Mesothelial cell of epicardium (in vitro differentiated cells): ENCODE measurements at places on chromosomes 5 and 9.

DNA sequence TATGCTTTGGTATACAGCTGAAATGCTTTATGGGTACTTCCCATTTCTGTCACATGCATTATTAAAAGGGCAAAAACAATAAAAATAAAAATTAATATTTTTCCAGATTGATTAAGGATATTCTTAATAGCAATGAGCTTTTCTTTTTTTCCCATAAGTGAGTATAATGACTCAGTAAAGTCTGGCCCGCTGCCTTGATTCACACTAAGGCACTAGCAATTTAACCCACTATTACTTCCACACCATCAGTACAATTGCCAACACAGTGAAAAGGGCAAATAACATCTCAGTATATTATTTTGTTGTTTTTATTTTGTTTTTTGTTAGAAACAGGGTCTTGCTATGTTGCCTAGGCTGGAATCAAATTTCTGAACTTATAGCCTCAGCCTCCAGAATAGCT, 150.1 kb downstream of the RNF180 start:
- no peaks in the 10 kb centered on the region for H3K4me1 ChIP-seq
- H3K4me3 ChIP-seq: no peak overlapping the region
- no peaks in the 10 kb centered on the region for H3K36me3 ChIP-seq

- no peak overlapping the region for H3K27ac ChIP-seq
- DNase-seq: no peak
- peaks cover 6% of the 10 kb centered on the region for H3K36me3 ChIP-seq
- no peak overlapping the region for H3K4me3 ChIP-seq
- H3K27me3 ChIP-seq: no peaks in the 10 kb centered on the region
Measured at GRCh38 chr9:21479152-21479702, 2.9 kb downstream of the IFNE start.

- H3K27ac ChIP-seq: no peak overlapping the region
- H3K4me3 ChIP-seq: no peak overlapping the region
- H3K27me3 ChIP-seq: no peaks in the 10 kb centered on the region
- peaks cover 33% of the 10 kb centered on the region for H3K4me1 ChIP-seq
Measured at GRCh38 chr9:16683326-16683725, 187.1 kb downstream of the BNC2 start.

GRCh38 chr5:96338091-96338490, 95.0 kb downstream of the PCSK1 start:
- DNase-seq: no peak
- H3K36me3 ChIP-seq: no peaks in the 10 kb centered on the region
- no peaks in the 10 kb centered on the region for H3K27me3 ChIP-seq
- H3K4me3 ChIP-seq: no peak overlapping the region
- no peak overlapping the region for H3K27ac ChIP-seq

- no peak for DNase-seq
- H3K27ac ChIP-seq: no peak overlapping the region
- H3K27me3 ChIP-seq: no peaks in the 10 kb centered on the region
- H3K4me1 ChIP-seq: peaks cover 22% of the 10 kb centered on the region
- no peaks in the 10 kb centered on the region for H3K36me3 ChIP-seq
Measured at GRCh38 chr5:142979636-142980035, 209.5 kb downstream of the ARHGAP26 start.

GRCh38 chr9:13932528-13933267, 381.2 kb downstream of the NFIB start:
- H3K36me3 ChIP-seq: no peaks in the 10 kb centered on the region
- peaks cover 13% of the 10 kb centered on the region for H3K4me1 ChIP-seq

DNA sequence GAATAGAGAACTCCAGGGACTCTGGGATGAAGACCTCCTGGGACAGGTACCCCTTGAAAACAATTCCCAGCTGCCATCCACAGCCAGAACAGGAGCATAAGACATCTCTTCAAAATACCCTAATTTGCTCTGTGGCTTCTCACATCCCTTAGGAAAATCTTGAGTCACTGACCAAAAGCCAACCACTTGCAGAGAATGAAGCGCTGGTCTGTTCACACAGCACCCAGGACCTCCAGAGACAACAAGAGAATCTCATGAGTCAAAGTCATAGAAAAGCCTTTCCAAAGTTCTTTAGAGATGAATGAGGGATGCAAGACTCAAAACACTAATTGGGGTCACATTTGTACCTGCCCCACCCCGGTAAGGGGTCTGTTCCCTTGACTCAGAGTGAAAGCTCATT, 210.6 kb downstream of the SEMA5A start:
- no peak overlapping the region for H3K4me3 ChIP-seq
- no peaks in the 10 kb centered on the region for H3K36me3 ChIP-seq
- H3K4me1 ChIP-seq: peaks cover 10% of the 10 kb centered on the region
- no peak overlapping the region for H3K27ac ChIP-seq
- DNase-seq: no peak
- H3K27me3 ChIP-seq: no peaks in the 10 kb centered on the region

GRCh38 chr9:77438653-77439052, 209.5 kb downstream of the GNA14 start:
- H3K36me3 ChIP-seq: no peaks in the 10 kb centered on the region
- H3K27ac ChIP-seq: no peak overlapping the region
- H3K4me3 ChIP-seq: no peak overlapping the region
- H3K27me3 ChIP-seq: peaks cover 3% of the 10 kb centered on the region
- no peak for DNase-seq
- peaks cover 18% of the 10 kb centered on the region for H3K4me1 ChIP-seq

- DNase-seq: peak; percentile 88
- peaks cover 5% of the 10 kb centered on the region for H3K36me3 ChIP-seq
- peaks cover 29% of the 10 kb centered on the region for H3K4me1 ChIP-seq
- peak within 1 kb of the TSS; percentile 84 for H3K4me3 ChIP-seq
- peak within 1 kb of the TSS; percentile 93 for H3K27ac ChIP-seq
Measured at GRCh38 chr5:150000256-150000989, at the start of the genes HMGXB3 and TIGD6. HMGXB3 (plus strand) TSS chr5:150000739; CDS start chr5:150004853, 4,114 bp downstream. TIGD6 (minus strand) TSS chr5:150000654; CDS start chr5:149996348, 4,306 bp downstream.

GRCh38 chr5:181188700-181189362, 16.2 kb downstream of the TRIM7 start:
- peaks cover 24% of the 10 kb centered on the region for H3K4me1 ChIP-seq
- peaks cover 3% of the 10 kb centered on the region for H3K27me3 ChIP-seq
- H3K4me3 ChIP-seq: peak overlapping the region; percentile 99
- no peaks in the 10 kb centered on the region for H3K36me3 ChIP-seq
- peak; percentile 91 for DNase-seq

DNA sequence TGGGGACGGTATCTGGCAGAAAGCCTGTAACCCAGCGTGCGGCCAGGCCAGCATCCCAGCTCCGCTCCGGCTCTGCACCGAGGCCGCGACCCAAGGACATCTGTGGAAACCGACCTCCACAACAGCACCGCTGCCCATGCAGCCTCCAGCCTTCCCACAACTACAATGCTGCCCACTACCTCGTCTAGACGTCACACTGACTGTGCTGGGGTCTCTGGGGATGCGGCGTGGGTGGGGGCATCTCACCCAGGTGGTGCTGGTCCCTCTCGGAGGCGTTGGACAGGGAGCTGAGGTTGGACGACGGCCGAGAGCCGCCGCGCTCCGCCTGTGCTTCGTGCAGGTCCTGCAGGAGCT, 14.4 kb upstream of the ZDHHC11 start:
- H3K27me3 ChIP-seq: no peaks in the 10 kb centered on the region
- H3K36me3 ChIP-seq: peaks cover 34% of the 10 kb centered on the region
- DNase-seq: no peak

- H3K4me1 ChIP-seq: peaks cover 45% of the 10 kb centered on the region
- DNase-seq: no peak
- no peak overlapping the region for H3K27ac ChIP-seq
- no peaks in the 10 kb centered on the region for H3K27me3 ChIP-seq
Measured at GRCh38 chr9:121274851-121275250, 6.9 kb downstream of the GSN start.

- no peak overlapping the region for H3K27ac ChIP-seq
- H3K27me3 ChIP-seq: peaks cover 17% of the 10 kb centered on the region
- H3K4me1 ChIP-seq: no peaks in the 10 kb centered on the region
- DNase-seq: no peak
- no peaks in the 10 kb centered on the region for H3K36me3 ChIP-seq
Measured at GRCh38 chr5:1217596-1218206, 7.5 kb upstream of the SLC6A18 start.

DNA sequence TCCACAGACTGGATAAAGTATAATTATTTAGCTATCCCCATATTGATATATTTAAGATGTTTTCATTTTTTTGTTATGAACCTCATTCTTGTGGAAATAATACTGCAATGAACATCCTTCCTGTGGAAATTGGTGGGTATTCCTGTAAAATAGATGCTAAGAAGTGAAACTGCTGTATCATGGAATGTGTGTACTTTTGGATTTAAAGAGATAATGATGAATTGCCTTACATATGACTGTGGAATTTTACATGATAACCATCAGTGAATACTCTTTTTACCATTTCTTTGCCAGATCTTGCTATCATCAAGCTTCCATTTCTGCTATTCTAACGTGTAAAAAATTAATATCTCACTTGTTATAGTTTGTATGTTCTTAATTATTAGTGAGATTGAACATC, 847.9 kb downstream of the EFNA5 start:
- DNase-seq: no peak
- H3K4me1 ChIP-seq: peaks cover 6% of the 10 kb centered on the region
- no peaks in the 10 kb centered on the region for H3K27me3 ChIP-seq
- no peaks in the 10 kb centered on the region for H3K36me3 ChIP-seq
- H3K4me3 ChIP-seq: no peak overlapping the region

DNA sequence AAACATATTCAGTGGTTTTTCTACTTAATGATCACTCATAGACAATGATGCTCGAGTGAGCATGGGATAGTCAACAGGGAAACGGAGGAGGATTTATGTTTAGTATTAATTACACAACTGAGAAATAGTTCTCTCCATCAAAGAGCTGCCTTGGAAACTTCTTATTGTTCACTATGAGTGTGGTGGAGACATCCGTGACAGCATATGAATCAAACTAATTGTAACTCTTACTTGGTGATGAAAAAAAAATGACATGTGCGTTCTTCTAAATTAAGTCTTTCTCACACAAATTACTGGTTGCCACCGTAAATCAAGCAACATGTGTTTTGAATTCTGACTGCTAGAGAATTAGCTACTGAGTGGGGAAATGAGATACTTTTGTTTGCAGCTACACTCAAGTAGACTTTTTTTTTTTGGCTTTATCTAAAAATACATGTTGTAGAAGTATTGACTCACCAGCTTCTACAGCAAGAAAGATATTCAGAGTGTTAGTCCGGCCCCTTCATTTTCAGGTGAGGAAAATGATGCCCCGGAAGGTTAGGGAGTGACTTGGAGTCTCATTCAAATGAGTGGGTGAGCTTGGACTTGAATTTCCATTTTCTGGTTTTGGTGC, 179.4 kb downstream of the CFAP90 start:
- H3K36me3 ChIP-seq: no peaks in the 10 kb centered on the region
- H3K4me3 ChIP-seq: no peak overlapping the region
- DNase-seq: no peak
- H3K4me1 ChIP-seq: peaks cover 6% of the 10 kb centered on the region

DNA sequence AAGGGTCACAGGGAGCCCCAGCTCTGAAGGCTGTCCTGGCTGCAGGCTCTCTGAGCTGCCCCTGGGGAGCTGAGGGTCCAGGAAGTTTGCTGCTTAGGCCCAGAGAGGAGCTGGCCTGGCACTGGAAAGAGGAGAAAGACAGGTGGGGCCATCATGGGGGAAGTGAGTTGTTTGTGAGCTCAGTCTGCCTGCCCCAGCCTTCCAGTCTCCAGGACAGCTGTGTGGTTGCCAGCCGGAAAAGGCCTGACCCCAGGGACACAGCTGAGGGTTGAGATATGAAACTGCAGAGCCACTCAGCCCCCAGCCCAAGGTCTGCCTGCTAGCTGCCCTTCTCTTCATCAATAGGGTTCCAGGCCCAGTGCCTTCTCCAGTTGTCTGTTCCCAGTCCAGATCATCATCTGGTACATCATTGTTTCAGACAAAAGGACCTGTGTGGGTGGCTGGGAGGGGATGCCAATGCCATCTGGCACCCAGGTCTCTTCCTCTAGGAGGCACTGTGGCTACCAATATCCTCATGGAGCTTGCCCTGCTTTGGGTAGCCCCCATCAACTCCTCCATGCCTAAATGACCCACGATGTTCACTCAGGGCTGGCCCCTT, 4.3 kb upstream of the DDX41 start:
- H3K36me3 ChIP-seq: peaks cover 15% of the 10 kb centered on the region
- peaks cover 12% of the 10 kb centered on the region for H3K4me1 ChIP-seq
- DNase-seq: no peak
- no peak overlapping the region for H3K27ac ChIP-seq
- H3K27me3 ChIP-seq: no peaks in the 10 kb centered on the region

- peaks cover 20% of the 10 kb centered on the region for H3K4me1 ChIP-seq
- H3K4me3 ChIP-seq: no peak overlapping the region
- H3K27ac ChIP-seq: no peak overlapping the region
- DNase-seq: peak; percentile 48
- peaks cover 4% of the 10 kb centered on the region for H3K27me3 ChIP-seq
- no peaks in the 10 kb centered on the region for H3K36me3 ChIP-seq
Measured at GRCh38 chr5:155943516-155944407, 383.2 kb upstream of the SGCD start.

GRCh38 chr5:158294701-158295100, 435.8 kb upstream of the CLINT1 start:
- no peaks in the 10 kb centered on the region for H3K4me1 ChIP-seq
- no peak overlapping the region for H3K4me3 ChIP-seq
- H3K27ac ChIP-seq: no peak overlapping the region
- H3K27me3 ChIP-seq: peaks cover 18% of the 10 kb centered on the region

GRCh38 chr5:14442536-14442935, 139.1 kb upstream of the OTULINL start:
- peak overlapping the region; percentile 81 for H3K27ac ChIP-seq
- DNase-seq: no peak
- H3K4me3 ChIP-seq: peak overlapping the region; percentile 65

DNA sequence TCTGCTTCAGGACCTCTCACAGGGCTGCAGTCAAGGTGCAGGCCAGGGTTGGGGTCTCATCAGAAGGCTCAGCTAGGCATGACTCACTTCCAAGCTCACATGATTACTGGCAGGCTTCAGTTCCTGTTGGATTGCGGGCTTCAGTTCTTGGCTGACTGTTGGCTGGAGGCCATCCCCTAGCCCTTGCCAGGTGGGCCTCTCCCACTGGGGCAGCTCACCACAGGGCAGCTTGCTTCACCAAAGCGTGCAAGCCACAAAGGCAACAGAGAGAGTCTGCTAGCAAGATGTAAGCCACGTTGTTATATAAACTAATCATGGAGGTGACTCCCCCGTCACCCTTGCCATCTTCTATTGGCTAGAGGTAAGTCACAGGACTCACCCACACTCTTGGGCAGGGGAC, 14.4 kb downstream of the CPLX2 start:
- peaks cover 1% of the 10 kb centered on the region for H3K27me3 ChIP-seq
- H3K27ac ChIP-seq: no peak overlapping the region
- no peaks in the 10 kb centered on the region for H3K4me1 ChIP-seq
- no peak overlapping the region for H3K4me3 ChIP-seq

- H3K27me3 ChIP-seq: no peaks in the 10 kb centered on the region
- peak overlapping the region; percentile 76 for H3K27ac ChIP-seq
- no peaks in the 10 kb centered on the region for H3K36me3 ChIP-seq
- no peak for DNase-seq
- H3K4me3 ChIP-seq: no peak overlapping the region
Measured at GRCh38 chr5:95669540-95669939, 13.3 kb downstream of the SPATA9 start.

GRCh38 chr9:35859990-35860339, 10.2 kb downstream of the OR13J1 start:
- no peak overlapping the region for H3K4me3 ChIP-seq
- peaks cover 37% of the 10 kb centered on the region for H3K27me3 ChIP-seq
- DNase-seq: no peak
- H3K4me1 ChIP-seq: no peaks in the 10 kb centered on the region
- H3K36me3 ChIP-seq: peaks cover 3% of the 10 kb centered on the region
- H3K27ac ChIP-seq: no peak overlapping the region
